ENCODE measurements at places on chromosomes 12 and 14.

DNA sequence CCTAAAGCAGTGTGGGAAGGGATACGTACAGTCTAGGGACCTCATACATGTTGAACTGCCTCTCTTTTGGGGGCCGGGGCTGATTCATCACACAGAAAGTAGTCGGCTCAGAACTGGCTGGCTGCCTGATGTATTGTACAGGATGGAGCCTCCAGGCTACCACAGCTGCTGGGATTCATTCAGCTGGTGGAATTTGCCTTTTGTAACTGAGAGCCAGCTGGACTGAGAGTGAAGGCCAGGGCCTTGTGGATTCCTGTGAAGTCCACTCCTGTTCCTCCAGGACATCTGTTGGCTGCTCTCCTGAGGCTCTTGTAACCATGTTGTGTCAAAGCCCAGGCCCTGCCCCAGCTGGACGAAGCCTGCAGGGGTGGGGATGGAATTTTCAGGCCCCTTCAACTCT is 116.3 kb upstream of the PRICKLE1 start:
- no peak for DNase-seq

GRCh38 chr12:120725151-120725658 is 421 bp upstream of the ACADS start:
- no peak for DNase-seq

DNA sequence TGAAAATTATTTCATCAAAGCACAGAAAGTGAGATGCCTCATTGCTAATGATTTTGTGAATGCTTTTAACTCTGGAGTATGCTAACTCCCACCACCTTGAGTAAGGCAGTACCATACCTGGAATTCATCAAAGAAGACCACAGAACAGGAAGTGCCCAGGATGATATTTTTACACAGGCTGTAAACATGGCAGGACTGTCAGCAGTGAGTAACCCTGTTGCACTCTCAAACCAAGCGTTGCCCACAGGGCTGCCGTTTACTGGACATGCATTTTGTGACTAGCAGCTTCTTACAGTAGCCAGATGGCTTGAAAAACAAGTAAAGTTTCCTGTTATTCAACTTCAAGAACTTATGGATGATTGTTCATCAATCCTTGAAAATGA is 42.4 kb downstream of the RALGAPA1 start:
- DNase-seq, result no peak

- peak; percentile 71 for DNase-seq
Measured at GRCh38 chr12:53207042-53207441, at the start of gene ITGB7. Gene ITGB7 (minus strand): TSS chr12:53207251. CDS start chr12:53200443, 6,808 bp downstream.

DNA sequence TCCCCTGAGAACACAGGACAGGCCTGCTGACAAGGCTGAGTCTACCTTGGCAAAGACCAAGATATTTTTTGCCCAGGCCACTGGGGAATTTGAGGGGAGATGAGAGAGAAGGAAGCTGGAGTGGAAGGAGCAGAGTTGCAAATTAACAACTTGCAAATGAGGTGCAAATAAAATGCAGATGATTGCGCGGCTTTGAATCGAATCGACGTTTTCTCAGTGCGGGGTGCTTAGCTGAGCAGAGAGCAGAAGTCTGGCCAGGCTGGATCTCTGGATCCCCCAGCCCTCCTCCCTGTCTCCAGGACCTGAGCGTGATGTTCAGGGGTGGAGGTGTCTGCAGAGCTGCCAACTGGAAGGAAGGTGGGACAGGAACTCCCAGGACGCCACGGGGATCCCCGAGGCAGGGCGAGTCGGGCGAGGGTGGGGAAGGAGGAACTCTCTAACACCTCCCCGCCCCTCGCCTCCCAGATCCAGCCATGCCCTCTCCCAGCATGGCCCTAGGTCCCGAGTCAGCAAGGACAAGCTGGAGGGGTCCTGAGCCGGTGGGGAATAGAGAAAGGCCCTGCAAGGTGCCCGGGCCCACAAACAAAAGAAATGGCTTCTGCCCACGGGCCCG is 527 bp upstream of the CARMIL3 start:
- no peak for DNase-seq

DNA sequence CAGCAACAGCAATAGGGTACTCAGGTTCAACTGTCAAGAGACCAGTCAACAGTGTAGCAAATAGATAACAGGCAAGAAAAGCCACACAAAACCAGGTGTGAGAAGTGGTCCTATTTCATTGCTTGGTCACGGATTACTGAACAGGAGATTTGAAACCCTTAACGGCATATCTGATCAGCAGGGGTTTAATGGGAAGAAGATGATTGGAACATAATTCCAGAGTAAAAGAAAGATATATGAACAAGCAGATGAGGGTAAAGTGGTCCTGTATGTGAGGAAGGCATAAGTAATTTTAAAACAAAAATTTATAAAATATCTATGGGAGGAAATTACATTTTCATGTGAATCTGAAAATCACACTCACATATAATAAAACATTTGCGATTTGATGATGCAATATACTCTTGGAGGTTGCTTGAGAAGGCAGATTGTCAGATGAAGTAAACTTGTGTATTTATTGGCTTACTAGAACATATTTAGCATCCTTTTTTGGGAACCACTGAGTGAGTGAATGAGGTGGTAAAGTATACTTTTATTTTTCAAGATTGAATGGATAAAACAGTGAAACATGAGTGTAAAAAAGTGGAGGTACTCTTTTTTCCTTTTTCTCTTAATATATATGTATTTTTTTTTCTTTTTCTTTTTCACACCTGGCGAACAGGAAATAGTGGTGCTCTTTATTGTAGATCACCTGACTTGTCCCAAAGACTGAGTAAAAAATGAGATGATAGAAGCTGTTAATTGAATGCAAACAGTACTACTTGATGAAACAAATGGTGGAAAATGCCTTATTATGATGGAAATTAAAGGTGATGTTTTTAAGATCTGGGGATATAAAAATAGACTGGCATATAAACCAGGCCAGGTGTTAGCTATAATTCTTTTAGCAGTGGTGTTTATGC is 21.6 kb upstream of the SDR39U1 start:
- no peak for DNase-seq
